ENCODE measurements at places on chromosomes 4 and X.

DNA sequence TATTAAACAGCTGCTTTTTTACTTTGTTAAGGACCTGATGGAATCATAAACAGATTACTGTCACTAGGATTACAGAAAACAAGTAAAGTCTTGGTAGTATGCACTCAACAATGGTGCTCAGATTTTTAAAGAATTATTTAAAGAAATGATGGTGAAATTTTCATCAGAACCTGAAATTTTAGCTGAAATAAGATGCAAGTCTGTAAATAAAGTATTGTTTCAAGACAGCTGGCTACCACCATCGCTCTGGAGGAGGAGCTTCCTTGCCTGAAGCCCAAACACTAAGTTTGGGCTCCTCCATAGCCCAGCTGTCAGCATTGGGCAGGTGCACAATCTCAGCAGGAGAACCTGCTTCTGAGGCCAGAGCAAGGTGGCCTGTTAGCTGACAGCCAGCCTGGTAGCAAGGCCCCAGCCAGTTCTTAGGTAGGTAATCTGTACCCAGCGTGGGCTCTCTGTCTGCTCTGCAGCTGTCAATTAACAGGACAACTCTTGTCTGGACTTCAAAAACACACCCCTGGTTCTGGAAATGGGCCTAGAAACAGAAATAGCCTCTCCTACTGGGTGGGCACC is 4.6 kb downstream of the GAB1 start:
- no peak for DNase-seq

GRCh38 chr4:123568936-123569335 is 172.3 kb downstream of the SPRY1 start:
- DNase-seq: no peak

GRCh38 chr4:89316931-89317366 is 9.3 kb upstream of the GPRIN3 start:
- no peak for DNase-seq

GRCh38 chr4:169106696-169107229 is 96.7 kb upstream of the CBR4 start:
- no peak for DNase-seq

GRCh38 chr4:139794158-139794954 is 128.7 kb downstream of the MGST2 start:
- DNase-seq: no peak

DNA sequence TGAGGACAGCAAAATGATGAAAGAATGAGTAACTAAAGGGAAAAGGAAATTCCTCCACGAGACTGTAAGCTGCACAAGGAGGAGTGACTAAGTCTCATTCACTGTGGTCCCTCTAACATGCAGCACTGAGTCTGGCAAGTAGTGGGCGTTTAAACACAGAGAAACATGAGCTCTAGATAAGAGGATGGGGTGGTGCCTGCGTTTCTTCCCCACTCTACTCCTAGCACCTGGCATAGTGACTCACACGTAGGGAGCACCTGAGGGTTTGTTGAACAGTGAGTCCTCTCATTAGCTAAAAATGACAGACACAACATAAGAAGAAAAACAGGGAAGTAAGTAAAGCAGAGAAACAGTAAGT is 105.8 kb upstream of the CBR4 start:
- DNase-seq: no peak

DNA sequence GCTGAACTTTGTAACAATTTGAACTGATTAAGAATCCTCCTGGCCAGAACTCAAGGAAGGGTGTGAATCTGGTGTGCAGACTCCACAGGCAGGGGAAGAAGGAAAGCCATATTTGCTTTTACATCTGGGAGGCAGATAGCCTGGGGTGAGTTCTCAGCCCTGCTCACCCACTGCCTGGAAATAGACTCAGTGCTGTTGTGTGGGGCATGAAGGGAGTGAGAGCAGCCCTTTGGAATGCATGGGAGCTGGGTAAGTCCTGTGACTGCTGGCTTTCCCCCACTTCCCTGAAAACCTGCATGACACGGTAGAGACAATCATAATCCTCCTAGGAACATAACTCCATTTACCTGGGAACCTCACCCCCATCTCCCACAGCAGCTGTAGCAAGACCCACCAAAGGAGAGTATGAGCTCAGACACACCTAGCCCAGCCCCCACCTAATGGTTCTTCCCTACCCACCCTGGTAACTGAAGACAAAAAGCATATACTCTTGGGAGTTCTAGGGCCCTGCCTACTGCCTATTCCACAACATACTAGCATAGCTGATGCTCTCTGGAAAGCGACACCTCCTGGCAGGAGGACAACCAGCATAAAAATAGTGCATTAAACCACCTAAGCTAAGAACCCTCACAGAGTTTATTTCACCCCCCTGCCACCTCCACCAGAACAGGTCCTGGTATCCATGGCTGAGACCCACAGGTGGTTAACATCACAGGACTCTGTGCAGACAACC is 59.3 kb upstream of the UBQLN2 start:
- no peak for DNase-seq

GRCh38 chrX:112672788-112673560 is 6.8 kb downstream of the LHFPL1 start:
- DNase-seq: no peak

- no peak for DNase-seq
Observed at GRCh38 chr4:82747686-82748575, 50.7 kb downstream of the SCD5 start.

GRCh38 chr4:54423066-54423465 is 194.0 kb downstream of the PDGFRA start:
- DNase-seq: no peak

DNA sequence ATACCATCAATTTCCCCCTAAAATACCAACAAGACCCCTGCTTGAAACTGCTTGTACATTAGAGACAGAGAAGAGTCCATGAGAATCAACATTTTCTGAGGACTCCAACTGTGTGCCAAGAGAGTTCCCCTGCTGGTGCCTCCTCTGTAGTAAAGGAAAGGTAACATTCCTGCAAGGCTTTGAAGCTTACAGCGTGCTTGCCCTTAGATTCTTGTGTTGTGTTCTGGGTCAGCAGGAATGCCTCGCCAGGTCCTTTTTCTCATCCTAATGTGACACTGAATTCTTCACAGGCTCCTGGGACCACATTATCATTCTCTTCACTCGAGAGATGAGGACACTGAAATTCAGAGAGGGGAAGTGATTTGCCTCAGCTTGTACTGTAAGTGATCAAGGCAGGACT is 9.7 kb upstream of the EOLA2 start:
- no peak for DNase-seq

DNA sequence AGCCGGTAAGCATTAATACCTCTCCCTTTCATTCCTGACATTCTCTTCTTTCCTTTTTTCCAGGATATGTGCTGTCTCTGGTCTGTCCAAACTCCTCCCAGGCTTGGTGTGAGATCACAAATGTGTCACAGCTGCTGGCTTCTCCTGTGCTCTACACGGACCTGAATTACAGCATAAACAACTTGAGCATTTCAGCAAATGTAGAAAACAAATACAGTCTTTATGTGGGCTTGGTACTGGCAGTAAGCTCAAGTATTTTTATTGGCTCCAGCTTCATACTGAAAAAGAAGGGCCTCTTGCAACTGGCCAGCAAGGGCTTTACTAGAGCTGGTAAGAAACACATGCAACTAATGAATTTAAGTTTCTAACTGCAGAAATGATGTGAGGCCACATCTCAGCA is 8.4 kb downstream of the NIPAL1 start:
- no peak for DNase-seq

DNA sequence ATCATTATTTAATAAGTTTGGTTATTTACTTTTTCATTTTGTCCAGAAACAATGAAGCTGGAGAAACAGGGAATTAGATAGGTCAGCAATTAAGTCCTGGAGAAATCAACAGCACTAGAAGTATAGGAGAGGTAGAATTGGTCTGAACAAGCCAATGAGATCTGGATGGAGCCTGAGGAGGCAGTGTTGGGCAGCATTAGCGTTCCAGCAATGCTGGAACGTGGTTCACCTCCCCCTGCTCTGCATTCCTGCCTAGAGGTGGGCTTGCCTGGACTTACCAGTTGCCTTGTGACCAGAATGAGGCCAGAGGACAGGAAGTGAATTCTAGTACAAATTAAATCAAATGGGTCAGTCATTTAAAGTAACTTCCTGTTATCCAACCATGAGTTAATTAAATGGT is 4.6 kb downstream of the RASSF6 start:
- no peak for DNase-seq

GRCh38 chr4:142567620-142568451 is 278.3 kb downstream of the INPP4B start:
- no peak for DNase-seq

DNA sequence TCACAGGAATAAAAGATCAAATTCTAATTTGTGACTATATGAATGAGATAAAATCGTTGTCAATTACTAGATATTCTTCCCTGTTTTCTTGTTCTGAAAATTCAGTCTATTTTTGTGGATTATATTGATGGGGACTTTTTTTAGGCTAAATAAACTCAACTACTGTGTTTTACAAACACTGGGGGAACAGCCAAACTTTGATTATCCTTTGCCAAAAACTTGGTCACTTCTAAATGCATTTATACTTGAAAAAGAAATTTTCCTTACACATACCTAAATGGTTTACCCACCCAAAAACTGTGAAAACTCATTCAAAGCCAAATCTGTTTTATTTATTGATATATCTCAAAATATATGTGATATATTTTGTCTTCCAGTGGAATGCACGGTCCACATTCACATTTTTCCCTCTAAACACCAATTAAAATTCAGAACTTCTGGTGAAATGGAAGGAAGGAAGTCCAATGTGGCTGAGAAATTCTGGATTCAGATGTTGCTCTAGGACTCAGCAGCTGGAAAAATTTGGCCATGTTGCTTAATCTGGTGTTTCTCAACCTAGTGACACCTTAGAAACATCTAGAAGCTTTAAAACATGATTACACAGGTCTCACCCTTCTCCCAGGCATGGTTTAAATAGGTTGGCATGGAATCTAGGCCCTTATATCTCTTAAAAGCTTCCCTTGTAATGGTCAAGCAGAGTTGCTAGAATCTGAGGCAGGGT is 28.6 kb upstream of the ARHGAP24 start:
- DNase-seq: no peak

DNA sequence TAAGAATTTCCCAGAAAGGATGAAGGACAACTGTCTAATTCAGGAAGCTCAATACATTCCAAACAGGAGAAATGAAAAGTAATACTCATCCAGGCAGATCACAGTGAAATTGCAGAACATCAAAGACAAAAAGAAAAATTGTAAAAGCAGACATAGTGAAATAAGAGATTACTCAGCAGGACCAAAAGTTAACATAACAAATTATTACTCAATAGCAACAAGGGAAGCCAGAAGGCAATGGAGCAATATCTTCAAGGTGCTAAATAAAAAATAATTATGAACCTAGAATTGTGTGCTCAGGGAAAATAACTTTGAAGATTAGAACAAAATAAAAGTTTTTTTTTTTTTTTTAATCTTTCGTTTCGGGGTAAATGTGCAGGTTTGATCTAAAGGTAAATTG is 30.5 kb upstream of the ENPP6 start:
- no peak for DNase-seq

- no peak for DNase-seq
Observed at GRCh38 chrX:155259752-155260151, 4.5 kb downstream of the RAB39B start.

- no peak for DNase-seq
Observed at GRCh38 chr4:123623611-123624010, 227.0 kb downstream of the SPRY1 start.

GRCh38 chrX:39157796-39158195 is 356.5 kb downstream of the MID1IP1 start:
- DNase-seq: no peak

DNA sequence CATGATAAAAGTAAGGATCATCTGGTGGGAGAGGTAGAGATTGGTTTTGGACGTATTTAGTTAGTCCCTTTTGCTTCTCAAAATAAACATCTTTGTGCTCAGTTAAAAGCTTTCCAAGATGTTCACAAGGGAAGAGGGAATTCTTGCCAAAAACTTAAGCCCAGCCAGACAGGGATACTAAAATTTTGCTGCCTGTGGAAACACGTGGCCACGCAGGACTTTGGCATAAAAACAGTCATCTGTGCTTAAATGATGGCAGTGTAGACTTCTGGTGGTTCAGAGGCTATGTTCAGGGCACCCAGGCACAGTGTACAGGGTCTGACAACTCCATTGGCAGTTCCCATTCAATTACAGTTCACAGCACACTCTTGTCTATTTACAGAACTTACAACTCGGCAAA is 93.2 kb upstream of the JADE1 start:
- no peak for DNase-seq

DNA sequence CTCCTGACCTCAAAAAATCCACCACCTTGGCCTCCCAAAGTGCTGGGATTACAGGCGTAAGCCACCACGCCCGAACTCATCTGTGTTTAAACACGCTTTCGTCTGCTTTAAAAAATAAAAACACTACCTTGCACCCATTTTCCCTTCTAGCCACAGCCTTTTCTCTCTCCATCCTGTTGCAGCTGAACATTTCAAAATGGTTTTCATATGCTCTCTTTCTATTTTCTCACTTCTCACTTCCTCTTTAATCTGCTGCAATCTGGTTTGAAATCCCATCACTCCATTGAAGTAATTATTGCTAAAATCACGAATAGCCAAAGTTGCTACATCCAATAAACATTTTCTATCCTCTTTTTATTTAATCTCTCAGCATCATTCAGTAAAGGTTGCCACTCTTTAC is 70.0 kb downstream of the DCHS2 start:
- no peak for DNase-seq

GRCh38 chrX:30864383-30864785 is 24.7 kb downstream of the TAB3 start:
- no peak for DNase-seq

- no peak for DNase-seq
Observed at GRCh38 chr4:157576671-157577217, 356.2 kb downstream of the GRIA2 start.

DNA sequence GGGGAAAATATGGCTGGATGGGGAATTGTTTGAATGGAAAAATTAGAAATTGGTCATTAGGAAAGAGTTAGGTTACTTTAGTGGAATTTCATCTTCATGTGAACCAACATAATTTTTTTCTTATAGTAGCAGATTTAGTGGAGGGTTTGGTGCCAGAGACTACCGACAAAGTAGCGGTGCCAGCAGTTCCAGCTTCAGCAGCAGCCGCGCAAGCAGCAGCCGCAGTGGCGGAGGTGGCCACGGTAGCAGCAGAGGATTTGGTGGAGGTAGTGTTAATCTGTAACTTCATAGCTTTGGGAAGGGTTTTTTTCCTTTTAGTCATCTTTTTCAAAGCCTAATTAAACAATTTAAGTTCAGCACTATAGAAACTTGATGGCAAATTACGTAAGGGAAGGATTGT is 13.2 kb downstream of the DDX3X start:
- no peak for DNase-seq

- no peak for DNase-seq
Observed at GRCh38 chr4:170990989-170991589, 822.1 kb upstream of the GALNTL6 start.

All from C1 segment of cervical spinal cord (tissue), 14 donors.